ENCODE measurements at places on chromosomes 11 and 22. TPM values are rescaled to one million over a fixed set of nuclear protein-coding genes. Genes with fewer than 3 reads are reported as not detected.

- no peaks in the 10 kb centered on the region for H3K36me3 ChIP-seq
- peaks cover 12% of the 10 kb centered on the region for H3K27me3 ChIP-seq
- H3K27ac ChIP-seq, result no peak overlapping the region
- no peak for DNase-seq
- no peaks in the 10 kb centered on the region for H3K4me1 ChIP-seq
Observed at GRCh38 chr11:69936771-69937170, 117.6 kb upstream of the FGF3 start.

GRCh38 chr11:85902353-85902752, 47.2 kb downstream of the CCDC83 start:
- no peaks in the 10 kb centered on the region for H3K4me1 ChIP-seq
- H3K36me3 ChIP-seq, result no peaks in the 10 kb centered on the region
- DNase-seq, result no peak
- peaks cover 4% of the 10 kb centered on the region for H3K27me3 ChIP-seq
- H3K4me3 ChIP-seq, result no peak overlapping the region

- no peaks in the 10 kb centered on the region for H3K4me1 ChIP-seq
- H3K36me3 ChIP-seq, result no peaks in the 10 kb centered on the region
- DNase-seq, result no peak
- no peak overlapping the region for H3K4me3 ChIP-seq
Observed at GRCh38 chr22:48334971-48335370, 1492.7 kb downstream of the BRD1 start.

DNA sequence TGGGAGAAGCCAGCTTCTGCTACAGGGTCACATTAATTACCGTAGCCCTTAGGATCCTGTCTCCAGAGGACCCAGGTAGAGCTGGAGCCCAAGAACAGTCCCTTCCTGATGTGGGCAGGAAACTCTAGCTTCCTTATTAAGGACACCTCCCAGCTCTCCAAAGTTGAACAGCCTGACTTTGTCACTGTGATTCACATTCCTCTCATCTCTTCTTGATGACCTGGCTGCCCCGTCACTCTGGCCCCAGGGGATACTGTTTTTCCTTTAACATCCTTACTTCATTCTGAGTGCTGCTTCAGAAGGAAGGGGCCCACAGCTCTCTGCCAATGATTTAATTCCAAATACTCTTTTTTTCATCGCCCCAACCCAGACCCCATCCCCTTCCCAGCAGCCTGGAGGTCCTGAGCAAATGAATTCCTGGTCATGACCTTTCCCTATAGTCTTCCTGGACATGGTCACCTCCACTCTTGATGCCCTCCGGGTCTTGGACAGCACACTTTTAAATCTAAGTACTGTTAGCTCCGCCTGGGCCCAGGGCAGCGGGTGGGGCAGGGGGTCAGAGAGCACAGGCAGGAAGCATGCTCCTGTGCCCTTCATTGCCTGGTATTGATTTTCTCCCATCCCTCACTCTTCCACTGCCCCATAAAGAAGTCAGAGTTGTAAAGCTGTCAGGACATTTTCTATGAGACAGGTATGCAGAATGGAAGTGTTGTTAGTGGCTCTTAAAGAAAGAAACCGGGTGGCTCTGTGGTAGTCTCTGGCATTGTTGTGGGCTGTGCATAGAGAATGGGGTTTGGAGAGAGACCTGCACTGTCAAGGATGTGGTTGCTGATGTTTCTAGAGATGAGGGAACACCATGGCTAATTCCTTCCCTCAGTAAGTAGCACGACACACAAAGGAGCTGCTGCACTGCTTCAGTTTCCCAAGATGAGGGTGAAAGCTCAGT, 22.3 kb upstream of the SPON1 start:
- H3K4me1 ChIP-seq, result peaks cover 36% of the 10 kb centered on the region
- peaks cover 24% of the 10 kb centered on the region for H3K36me3 ChIP-seq
- DNase-seq, result peak; percentile 56
- H3K27me3 ChIP-seq, result peaks cover 6% of the 10 kb centered on the region

DNA sequence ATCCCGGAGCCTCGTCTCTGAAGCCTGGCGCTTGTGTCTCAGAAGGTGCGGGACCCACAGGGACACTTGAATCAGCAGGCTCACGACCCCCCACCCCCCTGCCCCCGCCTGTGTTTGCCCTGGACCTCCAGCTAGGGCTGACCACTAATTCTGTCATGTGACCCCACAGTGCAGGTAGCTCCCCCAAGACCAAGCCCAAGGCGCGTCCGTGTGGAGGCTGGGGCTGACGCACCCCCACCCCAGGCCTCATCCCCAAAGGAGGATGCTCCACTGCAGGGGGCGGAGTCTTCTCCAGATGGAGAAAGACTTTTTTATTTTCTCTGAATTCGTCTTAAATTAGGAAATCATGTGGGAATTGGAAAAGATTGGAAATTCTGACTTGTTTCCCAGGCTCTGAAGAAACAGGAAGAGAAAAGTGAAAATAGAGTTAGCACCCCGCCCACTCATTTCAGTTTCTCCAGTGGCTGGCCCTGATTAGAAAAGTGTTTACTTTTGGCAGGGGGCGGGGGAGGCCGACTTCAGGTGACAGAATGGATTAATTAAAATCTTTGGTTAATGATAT, 1.0 kb upstream of the RELA start:
- H3K27ac ChIP-seq, result peak overlapping the region; percentile 93
- peak; percentile 50 for DNase-seq
- H3K36me3 ChIP-seq, result peaks cover 25% of the 10 kb centered on the region
- peaks cover 37% of the 10 kb centered on the region for H3K4me1 ChIP-seq
- H3K4me3 ChIP-seq, result peak overlapping the region; percentile 89

- peaks cover 12% of the 10 kb centered on the region for H3K36me3 ChIP-seq
- H3K4me1 ChIP-seq, result peaks cover 4% of the 10 kb centered on the region
- H3K27me3 ChIP-seq, result peaks cover 21% of the 10 kb centered on the region
- H3K27ac ChIP-seq, result no peak overlapping the region
Observed at GRCh38 chr22:20957683-20958431, 9.2 kb upstream of the AIFM3 start.

GRCh38 chr11:48169259-48169658, 47.4 kb upstream of the OR4B1 start:
- no peaks in the 10 kb centered on the region for H3K27me3 ChIP-seq
- no peak overlapping the region for H3K4me3 ChIP-seq
- no peak for DNase-seq
- no peak overlapping the region for H3K27ac ChIP-seq

DNA sequence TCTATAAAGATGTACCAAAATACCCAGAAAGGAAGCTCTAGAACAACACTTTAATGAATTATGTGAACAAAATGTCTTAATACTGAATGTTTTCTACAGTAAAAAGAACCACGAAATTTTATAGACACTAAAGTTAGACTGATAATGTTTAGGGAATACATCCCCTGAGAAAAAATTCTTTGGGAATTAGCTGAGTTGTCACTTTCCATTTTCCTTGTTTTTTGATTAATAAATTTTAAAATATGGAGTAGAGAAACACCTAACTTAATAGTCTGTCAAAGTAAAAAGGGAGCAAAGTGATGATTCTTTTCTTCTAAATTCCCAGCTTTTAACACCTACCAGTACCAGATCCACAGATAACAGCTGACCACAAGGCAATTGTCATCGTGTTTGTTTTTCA, 23.1 kb upstream of the SCN3B start:
- no peak overlapping the region for H3K4me3 ChIP-seq
- no peak for DNase-seq
- no peaks in the 10 kb centered on the region for H3K36me3 ChIP-seq
- H3K4me1 ChIP-seq, result no peaks in the 10 kb centered on the region
- peaks cover 19% of the 10 kb centered on the region for H3K27me3 ChIP-seq
- no peak overlapping the region for H3K27ac ChIP-seq

- peaks cover 39% of the 10 kb centered on the region for H3K36me3 ChIP-seq
- no peak for DNase-seq
- no peak overlapping the region for H3K4me3 ChIP-seq
- peaks cover 17% of the 10 kb centered on the region for H3K4me1 ChIP-seq
Observed at GRCh38 chr22:30662040-30662439, 5.6 kb downstream of the DUSP18 start.

DNA sequence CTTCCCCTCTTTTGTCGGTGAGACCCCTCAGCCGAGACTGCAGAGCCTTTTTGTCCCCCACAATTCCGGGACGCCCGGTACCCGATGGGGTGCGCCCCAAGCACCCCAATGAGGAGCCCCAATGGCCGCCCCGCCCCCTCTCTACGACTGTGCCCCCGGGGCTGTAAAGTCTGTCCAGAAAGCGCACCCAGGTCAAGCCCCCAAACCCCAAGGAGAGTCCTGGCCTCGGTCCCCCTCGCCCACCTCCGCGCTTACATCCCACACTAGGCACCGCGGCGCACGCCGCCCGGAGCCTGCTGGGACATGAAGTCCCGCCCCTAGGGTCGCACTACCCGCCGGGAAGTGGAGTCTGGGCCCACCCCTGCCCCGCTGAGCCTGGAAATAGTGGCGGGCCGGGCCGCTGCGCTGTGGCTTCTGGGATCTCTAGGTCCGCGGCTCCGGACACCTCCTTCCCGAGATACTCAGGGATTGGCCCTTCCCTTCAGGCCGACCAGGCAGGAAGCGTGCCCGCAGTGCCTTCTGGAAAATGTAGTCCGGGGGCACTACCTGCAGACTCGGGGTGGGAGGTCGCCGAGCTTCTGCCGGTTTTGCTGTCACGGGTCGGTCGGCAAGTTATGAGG, at the start of gene MEN1:
MEN1 (minus strand) TSS at position 281 of the 620 bp plus-strand sequence. CDS start 442 bp downstream, outside the sequence.
- H3K4me1 ChIP-seq, result peaks cover 25% of the 10 kb centered on the region
- DNase-seq, result peak; percentile 85
- H3K36me3 ChIP-seq, result peaks cover 18% of the 10 kb centered on the region
- peak within 1 kb of the TSS; percentile 72 for H3K27ac ChIP-seq

DNA sequence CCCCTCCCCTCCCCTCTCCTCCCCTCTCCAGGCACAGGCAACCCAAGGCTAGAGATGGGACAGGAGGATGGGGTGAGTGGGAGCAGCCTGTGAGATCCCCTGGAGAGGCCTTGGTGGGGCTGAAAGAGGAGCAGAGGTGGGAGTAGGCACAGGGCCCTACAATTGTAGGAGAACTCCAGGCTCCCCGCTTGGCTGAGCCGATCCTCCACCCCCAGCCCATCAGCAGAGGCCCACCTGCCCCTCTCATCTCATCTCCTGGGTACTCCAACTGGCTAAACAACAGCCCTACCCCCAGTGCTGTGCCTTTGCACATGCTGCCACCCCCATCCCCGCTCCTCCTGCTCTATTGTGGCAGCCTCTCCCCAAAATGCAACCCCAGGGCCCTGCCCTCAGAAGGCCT, 52.0 kb upstream of the A4GALT start:
- no peaks in the 10 kb centered on the region for H3K36me3 ChIP-seq
- no peak for DNase-seq
- peaks cover 2% of the 10 kb centered on the region for H3K27me3 ChIP-seq

GRCh38 chr11:126360049-126360446, 4.6 kb downstream of the ST3GAL4 start:
- H3K27me3 ChIP-seq, result no peaks in the 10 kb centered on the region
- no peak overlapping the region for H3K27ac ChIP-seq
- peaks cover 1% of the 10 kb centered on the region for H3K36me3 ChIP-seq
- H3K4me1 ChIP-seq, result peaks cover 12% of the 10 kb centered on the region

GRCh38 chr22:50114221-50115021, 24.6 kb downstream of the MOV10L1 start:
- H3K36me3 ChIP-seq, result no peaks in the 10 kb centered on the region
- no peak overlapping the region for H3K4me3 ChIP-seq
- peaks cover 18% of the 10 kb centered on the region for H3K27me3 ChIP-seq
- H3K27ac ChIP-seq, result no peak overlapping the region
- peaks cover 17% of the 10 kb centered on the region for H3K4me1 ChIP-seq

DNA sequence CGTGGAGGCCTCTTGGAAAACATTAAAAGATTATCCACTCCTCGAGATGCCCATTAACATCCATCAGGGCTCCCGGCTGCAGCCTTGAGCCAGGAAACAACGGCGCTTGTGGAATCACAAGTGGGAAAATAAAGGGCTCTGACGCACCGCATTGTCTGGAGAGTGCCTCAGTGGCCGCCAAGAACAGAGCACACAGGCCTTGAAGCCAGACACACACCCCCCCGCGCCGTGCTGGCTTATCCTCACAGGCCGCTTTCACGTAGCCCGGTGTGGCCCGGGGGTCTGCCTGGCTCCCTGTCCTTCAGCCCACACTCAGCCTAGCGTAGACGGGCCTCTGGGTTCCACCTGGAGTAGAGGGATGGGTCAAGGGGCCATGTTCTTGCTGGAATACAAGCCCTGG, 1020.5 kb downstream of the BRD1 start:
- no peaks in the 10 kb centered on the region for H3K36me3 ChIP-seq
- no peaks in the 10 kb centered on the region for H3K4me1 ChIP-seq
- H3K27me3 ChIP-seq, result peaks cover 1% of the 10 kb centered on the region
- H3K27ac ChIP-seq, result no peak overlapping the region

DNA sequence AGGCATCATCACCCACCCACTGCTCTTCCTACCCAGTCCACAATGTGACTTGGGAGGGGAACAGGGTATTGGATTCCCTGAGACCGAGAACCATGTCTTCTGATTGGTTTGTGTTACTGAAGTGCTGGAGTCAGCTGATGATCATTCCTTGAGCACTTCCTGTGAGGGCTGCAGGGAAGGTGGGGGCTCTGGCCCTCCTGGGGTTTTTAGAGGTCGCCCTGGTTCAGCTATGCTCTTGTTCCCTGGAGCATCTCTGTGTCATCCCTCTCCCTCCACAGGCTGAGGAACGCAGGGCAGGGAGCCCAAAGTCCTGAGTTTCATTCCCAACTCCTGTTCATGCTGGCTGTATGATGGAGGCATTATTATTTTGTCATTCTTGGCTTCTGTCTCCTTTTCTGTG, 6.7 kb downstream of the ZC3H7B start:
- H3K4me3 ChIP-seq, result no peak overlapping the region
- no peaks in the 10 kb centered on the region for H3K27me3 ChIP-seq
- peaks cover 35% of the 10 kb centered on the region for H3K4me1 ChIP-seq
- no peak overlapping the region for H3K27ac ChIP-seq

DNA sequence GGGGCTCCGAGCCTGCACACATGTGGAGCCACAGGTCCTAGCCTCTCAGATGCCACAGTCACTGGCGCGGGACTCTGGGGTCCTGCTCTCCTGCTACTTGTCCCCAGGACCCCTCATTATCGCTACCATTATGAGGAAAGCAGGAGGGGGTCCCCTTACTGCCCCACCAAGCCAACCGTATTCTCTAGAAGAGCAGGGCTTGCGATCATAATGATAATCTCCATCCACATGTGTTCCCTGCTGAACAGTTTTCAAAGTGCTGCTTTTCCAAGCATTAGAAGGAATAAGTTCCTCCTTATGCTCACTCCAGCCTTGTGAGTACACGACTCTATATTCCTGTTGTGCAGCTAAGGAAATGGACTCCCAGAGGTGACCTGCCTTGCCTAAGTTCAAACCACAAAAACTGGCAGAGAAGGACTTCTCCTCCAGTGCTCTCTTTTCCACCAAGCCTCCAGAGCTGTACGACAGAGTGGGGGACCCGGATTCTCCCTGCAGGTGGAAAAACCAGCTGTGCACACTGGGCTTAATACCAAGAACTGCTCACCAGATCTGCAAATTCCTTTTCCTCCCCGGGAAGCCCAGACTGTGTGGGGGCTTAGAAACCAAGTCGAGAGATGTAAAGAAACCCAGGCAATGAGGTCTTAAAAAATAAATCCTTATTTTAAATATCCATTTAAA, 92.8 kb upstream of the DRD2 start:
- no peak for DNase-seq
- peaks cover 16% of the 10 kb centered on the region for H3K27me3 ChIP-seq
- H3K36me3 ChIP-seq, result no peaks in the 10 kb centered on the region
- no peak overlapping the region for H3K27ac ChIP-seq

DDTL gene
- 2.3 TPM for total RNA-seq

SLC22A8 gene
- total RNA-seq, result not detected

TMEM191C gene
- 0.48 TPM for total RNA-seq

CD6 gene
- total RNA-seq, result 293 TPM

ADM gene
- total RNA-seq, result 12.8 TPM

ARHGAP32 gene
- 1.3 TPM for total RNA-seq
